ENCODE measurements at places on chromosomes 4 and X.

- no peak for DNase-seq
Observed at GRCh38 chr4:49002931-49003330, 16.9 kb downstream of the CWH43 start.

DNA sequence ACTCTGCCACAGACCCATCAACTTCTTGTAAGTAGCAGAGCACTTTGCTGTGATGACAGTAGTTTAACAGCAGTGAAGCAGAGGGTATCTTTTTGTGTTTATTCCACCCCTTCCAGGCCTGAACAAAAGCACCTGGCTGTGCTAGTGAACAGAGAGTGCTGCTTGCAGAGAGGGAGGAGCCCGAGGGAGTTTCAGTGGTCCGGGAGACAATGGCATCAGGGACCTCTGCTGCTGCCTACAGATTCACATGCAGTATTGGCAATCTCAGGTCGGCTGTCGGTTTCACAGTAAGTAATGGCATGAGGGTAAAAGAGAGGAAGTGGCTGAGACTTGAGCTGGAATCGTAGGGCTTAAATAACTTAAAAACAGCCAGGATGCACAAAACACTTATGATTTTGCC is 755.8 kb downstream of the RPA4 start:
- no peak for DNase-seq

DNA sequence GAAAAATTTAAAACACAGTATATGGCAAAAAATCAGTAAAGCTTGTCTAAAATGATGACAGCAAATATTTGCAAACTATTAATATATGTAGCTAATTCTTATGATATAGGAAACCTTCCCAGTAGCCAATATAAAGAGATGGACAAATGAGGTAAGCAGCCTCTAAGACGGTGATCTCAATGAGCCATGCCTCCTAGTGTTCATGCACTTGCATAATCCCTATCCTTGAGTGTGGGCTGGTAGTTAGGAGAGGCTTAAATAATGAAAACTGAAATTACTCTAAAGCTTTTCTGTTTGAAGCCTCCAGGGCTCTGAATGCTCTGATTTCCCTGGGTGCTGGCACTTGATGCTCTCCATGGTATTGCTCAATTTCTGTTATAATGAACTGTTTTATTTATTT is 24.6 kb upstream of the ARMCX4 start:
- DNase-seq, result no peak

DNA sequence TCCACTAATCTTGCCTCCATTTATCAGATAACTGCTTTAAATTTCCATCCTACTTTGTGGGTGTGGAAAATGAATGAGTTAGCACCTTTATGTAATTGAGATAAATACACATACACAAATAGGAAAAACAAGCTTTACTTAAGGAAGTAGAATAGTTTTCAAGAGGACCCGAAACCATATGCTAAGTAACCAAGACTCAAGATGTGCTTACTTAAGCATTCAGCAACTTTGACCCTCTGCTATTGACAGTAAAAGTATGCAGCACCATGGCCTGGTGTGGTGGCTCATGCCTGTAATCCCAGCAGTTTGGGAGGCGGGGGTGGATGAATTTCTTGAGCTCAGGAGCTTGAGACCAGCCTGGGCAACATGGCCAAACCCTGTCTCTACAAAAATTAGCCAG is 29.9 kb downstream of the RNF175 start:
- no peak for DNase-seq

DNA sequence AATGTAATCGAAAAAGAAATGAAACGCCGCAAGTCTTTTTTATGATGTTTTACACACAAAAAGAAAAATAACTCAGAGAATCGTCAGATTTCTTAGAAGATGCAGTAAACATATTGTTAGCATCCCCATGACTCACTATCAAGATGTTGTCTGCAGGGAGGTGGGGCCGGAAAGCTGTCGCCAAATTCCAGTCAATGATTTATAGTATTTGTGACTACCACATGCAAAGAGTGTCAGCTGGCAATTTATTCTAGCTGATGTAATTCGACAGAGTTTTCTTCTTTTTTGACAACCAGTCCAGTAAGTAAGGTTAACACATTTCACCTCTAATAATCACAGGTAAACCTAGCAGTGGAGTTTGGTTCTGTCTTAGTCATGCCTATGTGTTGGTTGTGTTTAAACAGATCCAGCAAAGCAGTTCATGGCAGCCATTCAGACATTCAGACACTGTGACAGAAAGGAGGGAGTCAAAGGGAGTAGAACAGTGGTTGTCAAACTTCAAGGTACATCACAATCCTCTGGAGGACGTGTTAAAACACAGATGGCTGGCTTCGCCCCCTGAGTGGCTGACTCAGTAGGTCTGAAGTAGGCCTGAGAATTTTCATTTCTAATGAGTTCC is 19.8 kb upstream of the PPP1R2C start:
- DNase-seq, result no peak

DNA sequence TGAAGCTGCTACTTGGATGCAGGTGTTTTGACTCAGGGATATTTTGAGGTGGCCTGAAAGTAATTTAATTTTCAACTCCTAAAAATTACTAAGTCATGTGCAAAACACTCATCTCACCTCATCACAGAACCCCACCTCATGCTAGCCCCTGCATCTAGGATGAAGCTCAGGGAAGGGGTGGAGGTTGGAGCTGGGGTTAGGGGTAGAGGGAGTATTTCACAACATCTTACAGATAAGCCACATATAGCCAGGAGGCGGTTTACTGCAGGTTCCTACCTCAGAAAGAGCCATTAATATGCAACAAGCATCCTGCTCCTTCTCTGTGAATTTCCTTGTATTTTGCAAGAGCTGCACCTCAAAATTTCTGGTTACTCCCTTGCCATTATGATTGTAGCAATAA is 70.5 kb upstream of the TSPAN5 start:
- DNase-seq, result no peak

- no peak for DNase-seq
Observed at GRCh38 chrX:152157042-152157441, 18.7 kb upstream of the MAGEA10 start.

DNA sequence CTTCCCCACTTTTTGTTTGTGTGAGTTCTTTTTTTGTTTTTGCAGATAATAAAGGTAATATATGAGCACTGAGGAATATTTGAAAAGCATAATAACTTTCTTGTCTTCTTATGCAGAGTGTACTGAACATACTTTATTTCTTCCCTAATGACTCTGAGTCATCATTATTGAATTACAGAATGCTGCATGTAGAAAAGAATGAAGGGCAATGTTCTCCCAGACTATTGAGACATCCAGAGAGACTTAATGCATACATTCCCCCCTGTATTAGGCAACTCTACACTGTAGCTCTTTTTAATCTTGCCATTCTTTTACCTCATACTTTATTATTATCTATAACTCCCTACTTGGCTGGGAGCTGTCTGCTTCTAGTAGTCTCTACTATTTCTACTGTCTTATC is 240.5 kb upstream of the ANKRD50 start:
- no peak for DNase-seq

GRCh38 chr4:23881674-23882337 is 8.0 kb downstream of the PPARGC1A start:
- no peak for DNase-seq

DNA sequence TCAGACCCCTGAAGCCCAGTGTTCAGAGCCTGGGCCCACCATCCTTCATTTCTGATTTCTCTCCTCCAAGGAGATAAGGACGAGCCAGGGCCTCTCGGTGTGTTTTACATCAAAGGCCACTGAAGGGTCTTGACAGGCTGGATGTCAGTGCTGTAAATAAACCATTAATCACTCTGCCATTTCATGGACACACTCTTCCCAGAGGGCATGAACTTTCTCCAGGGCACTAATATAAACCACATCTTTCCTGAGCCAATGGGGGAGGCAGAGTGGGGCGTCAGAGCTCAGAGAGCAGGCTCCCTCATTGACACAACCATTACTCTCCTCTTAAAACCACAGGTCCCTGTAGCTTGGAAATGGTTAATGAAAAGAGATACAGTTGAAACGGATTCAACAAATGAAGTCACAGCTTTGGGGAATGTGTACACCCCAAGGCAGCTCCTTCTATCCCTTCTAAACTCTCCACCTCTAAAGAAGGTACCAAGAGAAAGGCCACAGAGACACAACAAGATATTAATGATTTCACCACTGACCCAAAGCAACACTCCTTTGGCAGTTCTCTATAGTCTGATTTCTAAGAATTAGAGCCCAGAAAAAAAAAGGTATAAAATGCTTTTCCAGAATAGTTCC is 200.6 kb downstream of the CHIC2 start:
- no peak for DNase-seq

- DNase-seq, result no peak
Observed at GRCh38 chr4:153759407-153760316, at the start of gene RNF175. RNF175 (minus strand) TSS chr4:153760024; CDS start chr4:153759862, 162 bp downstream.

DNA sequence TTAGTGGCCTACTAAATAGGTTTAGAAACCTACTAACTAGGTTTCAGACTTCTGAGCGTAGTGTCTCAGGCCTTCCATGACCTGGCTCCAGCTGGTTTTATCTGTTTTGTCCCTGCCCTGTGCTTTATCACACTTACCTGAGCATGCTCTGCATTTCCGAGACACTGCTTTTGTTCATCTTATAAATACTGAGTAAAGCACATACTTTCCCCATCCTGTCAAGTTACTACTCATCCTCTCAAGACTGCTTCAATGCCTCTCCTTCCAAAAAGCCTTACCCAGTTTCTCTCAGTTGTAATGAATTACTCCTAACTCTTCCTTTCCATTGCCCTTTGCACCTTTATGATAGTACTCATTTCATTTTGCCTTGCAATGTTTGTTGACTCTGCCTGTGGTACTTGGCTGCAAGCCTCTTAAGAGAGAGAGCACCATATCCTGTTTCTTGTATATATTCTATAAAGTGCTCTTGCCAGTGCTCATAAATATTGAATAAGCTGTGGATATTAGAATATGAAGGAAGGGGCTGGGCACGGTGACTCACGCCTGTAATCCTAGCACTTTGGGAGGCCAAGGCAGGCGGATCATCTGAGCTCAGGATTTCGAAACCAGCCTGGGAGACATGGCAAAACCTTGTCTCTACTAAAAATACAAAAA is 34.4 kb downstream of the SLAIN2 start:
- DNase-seq, result no peak

DNA sequence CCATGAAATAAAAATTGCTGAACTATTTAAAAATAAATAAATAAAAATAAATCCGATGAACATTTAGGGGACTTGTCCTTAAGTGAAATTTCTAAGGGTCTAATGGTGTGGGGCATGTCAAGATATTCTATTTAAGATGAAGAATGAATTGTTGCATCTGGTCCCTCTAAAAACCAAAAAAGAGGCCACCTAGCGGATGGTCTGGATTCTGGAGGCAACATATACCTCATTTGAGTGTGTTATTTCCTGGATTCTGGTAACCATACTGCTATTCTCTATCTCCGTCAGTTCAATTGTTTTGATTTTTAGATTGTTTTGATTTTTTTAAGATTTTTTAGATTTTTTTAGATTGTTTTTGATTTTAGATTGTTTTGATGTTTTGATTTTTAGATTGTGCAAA is 28.3 kb downstream of the AGTR2 start:
- no peak for DNase-seq

DNA sequence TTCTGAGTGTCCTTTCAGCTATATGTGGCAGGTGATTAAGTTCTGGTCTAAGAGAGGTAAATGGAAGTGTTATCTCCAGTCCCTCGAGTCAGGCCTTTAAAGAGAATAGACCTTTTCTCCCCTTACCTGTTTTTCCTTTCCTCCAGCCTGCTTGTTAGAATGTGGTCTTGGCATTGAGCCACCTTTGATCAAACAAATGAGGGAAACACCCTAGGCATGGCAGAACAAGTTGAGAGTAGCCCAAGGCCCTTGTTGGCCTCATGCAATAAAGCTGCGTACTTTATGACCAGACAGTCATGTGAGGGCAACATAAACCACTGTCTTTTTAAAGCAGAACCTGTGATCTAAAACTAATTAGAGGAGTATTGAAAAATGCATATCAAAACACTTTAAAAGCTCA is 13.2 kb upstream of the IL13RA2 start:
- no peak for DNase-seq

GRCh38 chr4:42915484-42915883 is 23.0 kb downstream of the GRXCR1 start:
- DNase-seq, result no peak

- DNase-seq, result no peak
Observed at GRCh38 chr4:155263480-155263879, 55.0 kb downstream of the NPY2R start.
